ENCODE measurements at places on chromosomes 1 and 21.

GRCh38 chr1:204791453-204792353, 79.0 kb upstream of the NFASC start:
- DNase-seq, result peak; percentile 76

GRCh38 chr21:31117128-31117916, 79.0 kb upstream of the KRTAP19-8 start:
- DNase-seq, result no peak

DNA sequence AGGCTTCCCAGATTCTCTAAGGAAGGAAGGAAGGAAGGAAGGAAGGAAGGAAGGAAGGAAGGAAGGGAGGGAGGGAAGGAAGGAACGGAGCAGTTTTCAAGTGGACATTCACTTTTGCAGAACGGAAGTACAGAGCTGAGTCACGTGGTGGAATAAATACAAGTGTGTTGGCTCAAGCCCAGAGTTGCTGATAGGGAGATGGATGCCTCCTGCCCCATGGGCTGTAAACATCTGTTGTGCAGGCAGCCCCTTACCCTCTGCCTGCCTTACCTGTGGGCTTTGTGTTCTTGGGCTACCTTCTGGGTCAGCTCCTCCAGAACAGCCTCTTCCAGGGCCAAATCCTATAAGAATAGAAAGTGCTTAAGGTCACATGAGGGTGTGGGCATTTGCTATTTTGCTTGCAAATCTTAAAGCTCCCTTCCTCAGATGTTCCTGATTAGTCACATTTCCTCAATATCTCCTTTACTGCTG, 121.7 kb downstream of the SMYD2 start:
- no peak for DNase-seq

- DNase-seq, result no peak
Measured at GRCh38 chr21:34640858-34641257, 25.9 kb upstream of the RCAN1 start.

DNA sequence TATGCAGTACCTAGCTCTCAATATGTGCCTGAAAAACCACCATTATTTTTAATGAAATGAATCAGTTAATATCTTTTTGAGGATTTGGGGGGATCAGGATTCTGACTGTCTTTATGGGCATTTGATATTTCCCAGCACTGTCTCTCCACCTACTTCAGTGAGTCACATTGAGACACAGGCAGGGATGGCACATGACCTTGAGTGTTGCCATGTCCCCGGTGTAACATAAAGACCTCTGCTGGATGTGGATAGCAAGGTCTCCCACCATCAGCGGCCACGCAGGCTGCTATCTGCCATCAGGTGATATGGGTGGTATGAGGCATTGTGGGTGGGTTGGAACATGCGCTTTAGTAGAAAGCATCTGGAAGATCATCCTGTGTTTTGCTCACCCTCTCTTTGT, 103.2 kb downstream of the RGL1 start:
- no peak for DNase-seq

GRCh38 chr1:167440776-167441175, 77.6 kb downstream of the CD247 start:
- no peak for DNase-seq

DNA sequence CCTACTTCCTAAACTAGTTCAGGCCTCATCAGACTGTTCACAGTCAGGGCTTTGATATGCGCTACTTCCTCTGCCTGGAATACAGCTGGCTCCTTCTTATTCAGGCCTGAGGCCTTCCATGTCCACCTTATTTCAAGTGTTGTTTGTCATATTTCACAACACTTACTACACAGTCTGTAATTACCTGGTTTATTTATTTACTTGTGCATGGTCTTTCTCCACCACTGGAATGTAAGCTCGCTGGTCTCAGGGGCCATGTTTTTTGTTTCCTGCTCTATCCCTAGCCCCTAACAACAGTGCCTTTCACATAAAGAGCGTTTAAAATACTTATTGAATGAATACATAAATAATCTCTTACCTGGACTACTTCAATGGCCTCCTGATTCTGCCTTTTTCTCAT, 4.6 kb upstream of the SRSF4 start:
- no peak for DNase-seq

- DNase-seq, result no peak
Measured at GRCh38 chr1:34987018-34987417, 1.9 kb upstream of the TMEM35B start.

- no peak for DNase-seq
Measured at GRCh38 chr1:19623523-19623922, 20.6 kb upstream of the NBL1 start.

DNA sequence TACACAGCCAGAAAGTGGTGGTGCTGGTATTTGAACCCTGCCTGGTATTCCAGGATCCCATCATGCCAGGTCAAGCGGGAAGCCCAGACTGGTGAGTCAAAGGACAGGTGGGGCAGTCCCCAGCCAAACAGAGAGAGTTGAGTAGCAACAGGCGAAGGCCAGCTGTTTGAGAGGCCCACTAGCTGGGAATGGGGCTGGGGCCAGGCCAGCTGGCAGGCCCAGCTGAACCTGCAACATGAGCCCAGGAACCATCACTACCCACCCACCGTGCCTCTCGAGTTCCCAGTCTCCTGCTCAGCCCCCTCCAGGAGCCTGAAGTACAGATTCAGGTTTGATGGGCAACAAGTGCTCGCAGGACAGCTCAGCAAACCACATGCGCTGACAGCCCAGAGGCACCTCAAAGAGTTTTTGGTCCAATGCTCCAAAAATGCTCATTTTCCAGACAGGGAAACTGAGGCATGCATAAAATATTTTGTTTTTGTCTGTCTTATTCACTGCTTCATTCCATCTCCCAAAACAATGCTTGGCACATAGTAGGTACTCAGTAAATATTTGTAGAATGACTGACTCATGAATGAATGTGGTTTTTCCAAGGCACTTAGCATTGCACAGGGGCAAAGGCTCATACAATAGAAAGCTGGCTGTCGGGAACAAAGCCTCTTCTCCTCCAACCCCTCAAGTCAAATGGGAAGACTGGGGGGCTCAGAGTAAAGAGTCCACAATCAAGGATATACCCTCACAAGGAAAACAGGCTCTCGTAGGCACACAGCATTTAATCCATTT, 42.5 kb upstream of the CLIC4 start:
- no peak for DNase-seq

DNA sequence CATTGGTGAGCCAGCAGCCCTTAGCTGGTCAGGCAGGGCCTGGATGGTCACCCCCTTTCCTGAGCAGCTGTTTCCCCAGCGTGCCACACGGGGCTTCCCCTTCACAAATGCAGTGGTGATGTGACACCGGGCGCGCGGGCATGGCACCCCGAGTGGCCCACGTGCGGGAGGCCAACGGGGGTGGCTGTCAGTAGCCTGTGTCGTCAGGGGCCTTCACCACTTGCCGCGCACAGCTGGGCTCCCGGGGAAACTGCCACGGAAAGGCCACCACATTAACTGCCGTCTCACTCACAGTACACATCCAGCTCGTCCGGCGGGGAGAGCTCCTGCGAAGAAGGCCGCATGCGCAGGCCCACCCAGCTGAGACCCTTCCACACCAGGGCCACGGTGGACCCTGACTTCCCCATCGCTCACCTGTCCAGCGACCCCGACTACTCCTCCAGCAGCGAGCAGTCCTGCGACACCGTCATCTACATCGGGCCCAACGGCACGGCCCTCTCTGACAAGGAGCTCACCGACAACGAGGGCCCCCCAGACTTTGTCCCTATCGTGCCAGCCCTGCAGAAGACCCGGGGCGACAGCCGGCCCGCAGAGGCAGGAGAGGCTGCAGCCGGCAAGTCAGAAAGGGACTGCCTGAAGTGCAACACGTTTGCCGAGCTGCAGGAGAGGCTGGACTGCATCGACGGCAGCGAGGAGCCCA, 530.5 kb downstream of the KIF26B start:
- no peak for DNase-seq

GRCh38 chr1:35559317-35559944, 1.8 kb downstream of the NCDN start:
- DNase-seq, result no peak

- DNase-seq, result no peak
Measured at GRCh38 chr1:18783705-18784481, 75.6 kb downstream of the TAS1R2 start.

GRCh38 chr1:3393024-3393986, 61.2 kb upstream of the ARHGEF16 start:
- no peak for DNase-seq

GRCh38 chr1:215285013-215285800, 202.7 kb downstream of the KCNK2 start:
- no peak for DNase-seq

GRCh38 chr1:183931646-183932271, 105.8 kb downstream of the COLGALT2 start:
- DNase-seq, result no peak

DNA sequence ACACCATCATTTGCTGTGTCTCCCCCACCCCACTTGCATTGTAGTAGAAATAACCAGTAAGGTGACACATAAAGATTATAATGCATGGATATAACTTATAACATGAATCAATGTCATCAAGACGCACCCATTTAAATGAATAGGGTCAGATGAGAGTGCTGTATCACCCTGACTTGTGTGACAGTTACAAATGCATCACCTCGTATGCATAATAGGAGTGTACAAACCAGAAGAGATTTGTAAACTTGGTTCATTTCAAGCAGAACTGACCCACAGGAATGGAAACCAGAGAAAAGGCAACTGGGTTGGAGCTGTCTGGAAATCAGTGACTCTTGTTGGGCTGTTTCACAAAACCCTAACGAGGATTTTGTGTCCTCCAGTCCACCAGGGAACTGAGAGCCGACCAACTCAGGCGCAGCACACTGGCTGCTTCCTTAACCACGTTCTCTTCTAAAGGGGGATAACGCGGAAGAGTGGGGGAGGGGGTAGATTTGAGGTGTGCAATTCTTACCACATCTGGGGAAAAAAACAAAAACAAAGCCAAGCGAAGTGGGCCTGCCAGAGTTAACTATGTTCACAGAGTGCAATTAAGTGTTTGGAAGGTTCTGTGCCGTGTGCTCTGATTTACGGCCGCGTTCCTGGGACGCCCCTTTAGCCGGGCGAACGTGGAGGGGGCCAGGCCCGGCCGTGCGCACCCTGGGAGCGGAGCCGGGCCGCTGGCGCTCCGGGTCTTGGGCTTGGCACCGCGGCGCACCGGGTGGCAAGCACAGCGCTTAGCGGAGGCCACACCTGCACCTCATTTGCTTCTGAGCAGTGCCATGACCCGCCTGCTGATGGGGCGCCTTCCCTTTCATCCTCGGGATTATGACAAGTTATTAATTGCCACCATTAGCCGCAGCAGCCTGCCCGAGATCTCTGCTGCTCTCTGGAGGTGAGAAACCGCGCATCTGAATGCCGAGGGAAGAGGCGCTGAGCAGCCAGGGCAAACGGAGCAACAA, 248.8 kb upstream of the FOXD3 start:
- no peak for DNase-seq

DNA sequence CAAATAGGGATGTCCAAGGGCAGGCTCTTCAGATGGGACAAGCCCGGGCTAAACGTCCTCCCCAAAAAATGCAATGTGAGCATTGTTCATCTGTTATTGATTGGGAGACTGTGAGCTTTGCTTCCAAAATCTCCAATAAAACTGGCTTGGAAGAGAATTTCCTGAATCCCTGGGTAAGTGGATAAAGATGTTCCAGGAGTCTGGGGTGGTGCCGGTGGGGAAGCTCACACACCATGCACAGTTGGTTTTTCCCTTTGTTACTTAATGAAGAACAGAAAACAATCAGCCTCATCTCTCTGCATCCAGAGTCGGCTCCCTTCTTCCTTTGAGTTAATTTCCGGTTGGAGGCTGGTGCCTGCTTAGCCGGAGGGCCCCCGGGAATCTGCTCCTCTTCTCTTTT, 72.1 kb upstream of the ZBTB40 start:
- DNase-seq, result no peak

GRCh38 chr1:92277105-92277723, 21.6 kb downstream of the GLMN start:
- no peak for DNase-seq

DNA sequence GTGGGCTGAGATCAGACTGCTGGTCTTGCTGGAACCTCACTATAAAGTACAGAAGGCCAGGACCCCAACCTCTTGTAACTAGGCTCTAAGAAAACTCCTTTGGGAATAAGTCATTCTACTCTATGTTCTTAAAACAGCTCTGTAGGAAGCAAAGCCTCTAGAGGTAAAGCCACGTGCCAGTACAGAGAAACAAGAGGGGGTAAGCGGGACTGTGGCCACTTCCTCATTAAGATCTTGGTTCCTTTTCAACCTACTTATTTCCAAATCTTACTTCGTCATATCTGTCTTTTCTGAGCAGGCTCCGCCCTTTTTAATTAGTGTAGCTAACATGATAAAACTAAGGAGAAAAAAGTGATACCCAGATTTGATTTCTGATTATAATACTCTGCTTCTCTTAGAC, 3.8 kb downstream of the NCSTN start:
- DNase-seq, result no peak

DNA sequence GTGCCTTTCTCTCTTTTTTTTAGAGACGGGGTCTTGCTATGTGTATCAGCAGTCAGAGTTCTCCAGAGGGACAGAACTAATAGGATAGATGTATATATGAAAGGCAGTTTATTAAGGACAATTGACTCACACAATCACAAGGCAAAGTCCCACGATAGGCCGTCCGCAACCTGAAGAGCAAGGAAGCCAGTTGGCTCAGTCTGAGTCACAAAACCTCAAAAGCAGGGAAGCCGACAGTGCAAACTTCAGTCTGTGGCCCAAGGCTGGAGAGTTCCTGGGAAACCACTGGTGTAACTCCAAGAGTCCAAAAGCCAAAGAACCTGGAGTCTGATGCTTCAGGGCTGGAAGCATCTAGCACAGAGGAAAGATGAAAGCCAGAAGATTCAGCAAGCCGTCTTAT, 16.3 kb upstream of the H3-3A start:
- no peak for DNase-seq

GRCh38 chr1:83741348-83741747, 257.6 kb downstream of the TTLL7 start:
- no peak for DNase-seq

GRCh38 chr21:18801468-18801867, 397.9 kb upstream of the TMPRSS15 start:
- no peak for DNase-seq

DNA sequence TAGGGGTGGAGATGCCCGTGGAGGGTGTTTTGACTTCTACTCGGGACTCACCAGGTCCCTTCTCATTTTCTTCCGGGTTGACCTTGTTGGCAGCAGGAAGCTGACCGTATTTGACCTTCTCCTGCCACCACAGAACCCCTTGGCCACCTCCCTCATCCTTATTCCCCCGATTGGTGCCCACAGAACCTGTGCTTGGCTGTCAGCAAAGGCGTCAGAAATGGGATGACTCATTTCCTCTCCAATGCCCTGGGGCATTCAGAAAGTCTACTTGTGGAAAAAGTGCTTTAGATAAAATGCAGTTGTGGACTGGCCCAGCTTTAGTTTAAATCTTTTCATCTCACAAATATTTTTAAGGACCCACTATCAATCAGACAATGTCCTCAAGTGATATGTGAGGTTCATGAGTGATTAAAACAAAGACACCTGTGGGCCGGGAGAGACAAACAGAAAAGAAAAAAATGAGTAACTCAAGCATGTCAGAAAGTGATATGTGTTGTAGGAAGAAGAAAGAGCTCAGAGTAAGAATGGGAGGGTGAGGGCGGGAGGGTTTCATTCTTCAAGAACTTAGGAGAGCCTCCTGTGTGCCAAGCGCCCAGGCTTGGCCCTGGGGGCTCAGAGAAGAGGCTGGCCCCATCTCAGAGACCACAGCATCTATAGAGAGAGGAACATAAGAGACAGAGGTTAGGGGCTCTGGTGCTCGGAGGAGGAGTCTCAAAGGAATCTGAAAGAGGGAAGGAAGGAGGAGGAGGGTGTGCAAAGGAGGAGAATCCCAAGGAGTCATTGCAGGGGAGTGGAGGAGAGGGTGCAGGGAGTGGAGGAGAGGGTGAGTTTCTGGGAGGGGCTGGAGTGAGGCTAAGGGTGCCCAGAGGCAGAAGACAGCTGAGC, 221.6 kb upstream of the VAMP3 start:
- DNase-seq, result no peak

Data from activated CD8-positive, alpha-beta memory T cell treated with anti-CD3 and anti-CD28 coated beads for 1 hour (primary cell).